ENCODE measurements at places on chromosomes 1 and 21.

- DNase-seq = no peak
These were observed 11.1 kb downstream of the PTP4A2 start for GRCh38 chr1:31926853-31927660.

DNA sequence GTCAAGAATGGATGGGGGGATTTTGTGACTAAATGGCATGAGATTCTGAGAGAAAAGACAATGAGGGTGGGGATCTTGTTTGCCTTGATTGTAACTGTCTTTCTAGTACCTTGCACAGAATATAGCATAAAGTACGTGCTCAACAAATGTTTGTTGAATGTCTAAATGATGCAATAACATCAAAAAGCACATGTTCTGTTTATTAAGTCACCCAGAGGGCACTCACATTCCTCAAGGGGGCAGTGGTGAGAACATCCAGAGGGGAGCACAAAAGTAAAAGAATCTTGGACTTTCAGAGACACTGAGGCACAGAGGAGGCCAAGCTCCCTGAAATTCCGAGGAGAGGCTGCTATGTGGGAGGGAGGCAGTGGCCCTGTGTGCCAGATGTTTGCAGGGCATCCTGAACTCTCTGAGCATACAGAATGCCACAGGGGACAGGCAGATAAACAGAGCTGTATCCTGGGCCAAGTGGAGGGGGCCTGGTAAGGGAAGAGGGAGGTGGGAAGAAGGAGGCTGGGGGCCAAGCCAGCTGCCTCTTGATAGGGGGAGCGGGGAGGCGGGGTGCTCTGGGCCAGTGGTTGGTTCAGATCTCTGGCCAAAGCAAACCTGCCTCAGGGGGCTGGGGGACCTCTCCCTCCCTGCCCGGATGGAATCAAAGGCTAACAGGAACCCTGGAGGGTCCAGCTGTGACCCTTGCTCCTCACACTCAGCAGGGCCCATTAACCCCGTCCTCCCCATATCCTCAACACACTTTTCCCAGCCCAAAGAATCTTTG lies 6.5 kb upstream of the ATP1A2 start:
- peak; percentile 63 for DNase-seq

DNA sequence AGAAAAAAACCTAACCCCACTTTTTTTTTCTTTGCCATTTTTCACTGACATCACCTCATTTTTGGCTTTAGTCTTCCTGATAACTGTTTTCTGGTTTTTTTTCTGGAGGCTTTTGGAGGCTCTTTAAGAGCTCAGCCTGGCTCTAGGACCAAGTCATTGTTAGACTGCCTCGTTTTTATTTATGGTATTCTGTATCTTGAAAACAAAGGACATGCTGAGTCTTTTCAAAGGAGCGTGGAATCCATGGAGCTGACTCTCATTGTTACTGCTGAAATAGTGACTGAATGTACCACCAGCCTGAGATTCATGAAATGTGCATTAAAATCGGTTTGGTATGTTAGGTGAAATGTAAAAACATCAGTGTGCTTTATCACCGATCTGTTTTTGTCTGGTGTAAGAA lies 28.0 kb downstream of the RASAL2 start:
- DNase-seq = no peak

GRCh38 chr1:206685769-206686477 lies 1.2 kb downstream of the MAPKAPK2 start:
- peak; percentile 69 for DNase-seq

GRCh38 chr1:1163538-1164070 lies 10.1 kb upstream of the TTLL10 start:
- DNase-seq = no peak

- peak; percentile 57 for DNase-seq
These were observed 17.3 kb downstream of the SLC9A1 start for GRCh38 chr1:27137544-27138075.

GRCh38 chr1:12521096-12521495 lies 96.9 kb downstream of the DHRS3 start:
- no peak for DNase-seq

- peak; percentile 29 for DNase-seq
These were observed at the start of gene BRINP2 for GRCh38 chr1:177170756-177171535. TSS of gene BRINP2 (plus strand) at chr1:177170958. CDS start at chr1:177229877, 58,919 bp downstream.

DNA sequence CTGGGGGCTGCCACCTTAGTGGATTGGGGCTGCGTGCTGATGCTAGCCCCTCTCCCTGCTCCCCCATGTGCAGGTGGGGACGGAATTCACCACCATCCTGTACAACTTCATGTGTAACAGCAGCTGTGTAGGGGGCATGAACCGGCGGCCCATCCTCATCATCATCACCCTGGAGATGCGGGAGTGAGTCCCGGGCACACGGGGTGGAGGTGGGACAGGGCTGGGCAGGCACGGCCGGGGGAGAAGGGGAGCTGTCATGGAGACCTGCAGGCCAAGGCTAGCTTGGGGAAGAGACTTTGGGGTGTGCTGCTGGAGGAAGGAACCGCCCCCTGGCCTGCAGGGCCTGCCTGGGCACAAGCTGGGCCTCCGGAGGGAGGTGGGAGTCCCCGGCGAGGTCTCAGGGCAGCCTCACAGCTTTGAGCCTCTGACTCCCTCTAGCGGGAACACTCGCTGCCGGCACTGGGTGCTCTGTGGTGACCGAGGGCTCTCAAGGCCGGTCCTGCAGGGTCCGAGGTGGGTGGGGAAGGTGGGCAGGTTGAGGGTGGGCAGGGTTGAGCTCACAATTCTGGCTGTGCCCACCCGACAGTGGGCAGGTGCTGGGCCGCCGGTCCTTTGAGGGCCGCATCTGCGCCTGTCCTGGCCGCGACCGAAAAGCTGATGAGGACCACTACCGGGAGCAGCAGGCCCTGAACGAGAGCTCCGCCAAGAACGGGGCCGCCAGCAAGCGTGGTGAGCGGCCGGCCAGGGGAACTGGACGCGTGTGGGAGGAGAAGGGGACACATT lies 25.0 kb upstream of the CCDC27 start:
- DNase-seq = peak; percentile 61

DNA sequence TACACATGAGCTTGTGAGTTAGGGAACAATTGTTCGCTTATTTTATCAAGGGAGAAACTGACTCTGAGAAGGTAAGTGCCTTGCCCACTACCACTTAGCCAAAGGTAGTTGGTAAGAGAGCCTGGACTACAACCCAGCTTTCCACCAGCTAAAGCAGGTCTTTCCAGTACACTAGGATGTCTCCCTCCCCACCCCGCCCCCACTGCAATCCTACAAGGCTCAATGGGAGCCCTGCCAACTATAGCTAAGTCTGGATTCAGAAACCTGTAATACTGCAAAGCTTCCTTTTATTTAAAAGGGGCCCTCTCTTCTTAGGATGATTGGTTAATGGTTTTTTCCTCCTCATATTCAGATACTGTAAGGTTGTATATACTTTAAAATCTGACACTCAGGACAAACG lies 102.0 kb upstream of the C8B start:
- no peak for DNase-seq

- DNase-seq = no peak
These were observed 13.6 kb upstream of the H3-3A start for GRCh38 chr1:226048886-226049285.

GRCh38 chr1:98662356-98662670 lies 792 bp downstream of the SNX7 start:
- no peak for DNase-seq

DNA sequence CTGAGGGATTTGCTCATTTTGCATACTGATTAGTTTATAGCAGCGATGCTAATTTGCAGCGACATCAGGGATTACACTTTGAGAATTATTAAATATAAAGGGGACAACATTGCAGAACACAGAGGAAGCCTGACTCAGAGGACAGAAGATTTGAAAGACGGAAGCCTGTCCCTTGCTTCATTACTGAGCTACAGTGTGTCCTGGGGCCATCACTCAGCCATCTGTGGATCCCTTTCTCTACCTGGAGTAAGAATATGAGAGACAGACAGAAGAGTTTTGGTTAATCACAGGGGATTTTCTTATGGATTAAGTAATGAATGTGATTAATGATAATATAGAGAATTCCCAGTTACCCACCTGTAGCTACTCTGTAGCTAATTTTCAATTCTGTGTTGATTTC lies 134.7 kb downstream of the DISC1 start:
- no peak for DNase-seq

DNA sequence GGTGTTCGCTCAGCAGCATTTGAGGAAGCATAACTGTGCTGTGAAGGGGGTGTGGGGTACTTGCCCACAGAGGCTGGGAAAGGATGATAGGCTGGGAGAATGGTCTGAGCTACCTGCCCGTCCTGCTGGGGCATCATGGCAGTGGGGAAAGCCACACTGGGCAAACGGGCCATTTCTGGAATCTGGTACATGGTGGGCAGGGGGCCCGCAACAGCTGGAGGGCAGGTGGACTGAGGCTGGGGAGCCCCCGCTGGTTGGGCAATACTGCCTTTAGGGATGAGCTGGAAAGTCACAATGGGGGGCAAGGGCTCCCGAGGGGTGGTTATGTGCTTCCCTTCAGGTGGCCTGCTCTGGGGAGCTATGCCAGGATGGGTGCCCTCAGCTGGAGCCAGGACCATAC lies 19.2 kb upstream of the ADAM30 start:
- DNase-seq = no peak

GRCh38 chr1:209405183-209405814 lies 178.2 kb upstream of the CAMK1G start:
- DNase-seq = peak; percentile 8

- no peak for DNase-seq
These were observed 125.3 kb upstream of the NGF start for GRCh38 chr1:115463347-115463746.

DNA sequence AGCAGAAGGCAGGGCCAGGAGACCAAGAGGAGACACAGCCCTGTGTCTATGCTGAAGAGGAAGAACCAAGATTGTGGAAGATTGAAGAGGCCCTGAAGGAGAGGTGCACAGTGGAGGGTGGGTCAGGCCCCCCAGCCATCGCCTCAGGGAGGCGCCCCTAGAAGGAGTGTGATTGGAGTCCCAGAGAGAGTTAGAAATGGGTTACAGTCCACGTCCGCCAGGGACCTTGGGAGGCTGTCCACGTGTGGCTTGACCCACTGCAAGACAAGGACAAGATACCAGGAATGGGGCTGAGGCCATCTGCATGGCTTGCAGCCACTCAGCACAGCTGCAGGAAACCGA lies 375.1 kb downstream of the NPHP4 start:
- DNase-seq = no peak

GRCh38 chr1:211697356-211697755 lies 21.9 kb upstream of the NEK2 start:
- no peak for DNase-seq

DNA sequence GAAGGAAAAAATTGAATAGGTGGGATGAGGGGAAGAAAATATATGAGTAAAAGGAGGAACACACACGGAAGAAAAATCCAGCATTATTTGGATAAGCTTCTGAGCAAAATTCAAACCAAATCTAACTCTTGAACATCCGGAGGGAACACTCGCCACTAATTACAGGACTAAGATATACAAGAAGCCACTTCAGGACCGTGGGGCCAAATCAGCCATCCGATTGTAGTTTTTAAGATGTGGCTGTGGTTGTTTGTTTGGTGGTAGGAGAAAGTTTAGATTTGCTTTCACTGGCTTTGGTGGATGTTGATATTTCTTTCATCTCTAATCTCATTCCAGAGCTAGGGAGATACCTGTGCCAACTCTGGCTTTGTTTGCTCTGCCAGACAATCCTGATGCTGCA lies 43.7 kb upstream of the ADAMTS1 start:
- no peak for DNase-seq

DNA sequence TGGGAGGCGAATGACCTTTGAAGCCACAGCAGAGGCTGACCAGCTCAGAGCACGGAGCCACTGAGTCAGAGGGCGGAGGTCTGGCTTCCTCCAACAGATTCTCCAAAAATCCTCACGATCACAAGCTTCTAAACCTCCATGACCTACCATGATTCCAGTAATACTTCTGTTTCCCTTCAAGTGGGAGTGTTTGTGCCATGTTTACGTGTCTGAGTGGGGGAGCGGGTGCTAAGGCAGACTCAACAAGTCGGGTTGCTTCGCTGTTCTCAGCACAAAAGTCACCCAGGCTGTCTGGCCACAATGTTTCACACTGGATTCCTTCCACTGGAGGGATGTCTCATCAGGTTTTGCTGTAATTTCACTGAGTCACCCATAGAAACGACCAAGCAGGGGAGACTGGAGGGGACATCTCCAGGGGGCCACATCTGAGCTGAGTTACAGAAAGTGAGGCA lies 86.2 kb downstream of the SLC66A1 start:
- DNase-seq = peak; percentile 51

DNA sequence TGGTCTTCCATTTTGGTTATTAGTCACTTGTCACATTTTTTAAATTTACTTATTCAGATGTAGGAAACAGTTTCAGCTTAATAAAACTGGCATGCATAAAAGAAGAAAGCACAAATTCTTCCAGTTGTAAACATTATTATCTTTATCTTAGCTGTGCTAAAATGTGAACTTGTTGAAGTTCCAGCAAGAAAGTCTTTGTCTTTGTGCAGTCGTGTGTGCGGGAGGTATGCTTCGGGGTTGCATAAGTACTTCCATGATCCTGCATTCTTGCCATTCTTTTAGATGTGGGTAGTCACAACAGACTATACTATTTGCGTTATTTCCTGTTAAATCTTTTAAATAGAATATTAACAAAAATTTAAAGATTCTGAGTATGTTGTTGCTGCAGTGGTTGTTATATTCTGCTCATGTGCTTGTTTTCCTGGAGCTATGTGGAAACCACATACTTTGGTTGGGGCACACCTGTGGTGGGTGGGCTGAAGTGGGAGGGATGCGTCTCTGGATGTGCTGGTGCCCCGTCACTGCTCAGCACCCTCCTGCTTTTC lies 49.9 kb downstream of the CBS start:
- no peak for DNase-seq

GRCh38 chr1:45545019-45545493 lies 5.6 kb upstream of the AKR1A1 start:
- DNase-seq = peak; percentile 41

DNA sequence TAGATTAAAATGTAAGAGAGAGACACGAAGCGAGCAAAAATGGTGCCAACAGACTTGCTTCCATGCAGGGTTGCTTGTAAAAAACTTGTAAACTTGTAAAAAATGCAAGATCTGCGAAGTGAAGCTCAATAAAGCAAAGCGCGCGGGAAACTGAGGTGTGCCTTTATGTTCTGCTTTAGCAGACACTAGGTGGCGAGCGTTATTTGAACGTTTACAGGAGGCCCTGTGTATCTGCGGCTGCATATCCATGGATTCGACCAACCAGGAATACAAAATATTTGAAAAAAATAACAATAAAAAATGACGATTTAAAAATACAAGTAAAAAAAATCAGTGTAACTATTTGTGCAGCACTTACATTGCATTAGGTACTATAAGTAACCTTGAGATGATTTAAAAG lies 1.5 kb downstream of the UBE2G2 start:
- DNase-seq = peak; percentile 50

DNA sequence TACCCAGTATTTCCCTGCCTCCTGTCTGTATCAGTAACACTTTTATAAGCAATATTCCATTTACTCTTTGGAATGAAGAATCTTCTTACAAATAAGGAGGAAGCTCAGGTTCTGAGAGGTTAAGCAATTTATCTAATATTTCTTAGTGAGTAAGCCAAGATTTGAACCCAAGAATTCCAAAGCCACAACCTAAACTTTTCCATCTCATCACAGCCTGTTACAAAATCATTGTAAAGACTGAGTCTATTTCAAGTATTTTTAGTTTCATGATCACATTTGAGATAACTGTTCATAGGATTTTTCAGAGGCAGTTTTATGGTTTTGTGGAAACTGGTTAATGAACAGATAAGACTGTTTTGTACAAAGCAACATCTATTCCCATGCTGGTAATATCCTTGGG lies 29.8 kb upstream of the HHAT start:
- no peak for DNase-seq

- DNase-seq = no peak
These were observed 231.3 kb downstream of the C1orf94 start for GRCh38 chr1:34408011-34408410.
